ENCODE measurements at places on chromosomes 11 and 22.
A peak's percentile ranks its signal among the peaks of the same experiment; 100 is the strongest.

- DNase-seq = no peak
- H3K27ac ChIP-seq = peak overlapping the region; percentile 96
- peak overlapping the region; percentile 83 for H3K4me3 ChIP-seq
- peaks cover 94% of the 10 kb centered on the region for H3K4me1 ChIP-seq
- peaks cover 12% of the 10 kb centered on the region for H3K36me3 ChIP-seq
- H3K27me3 ChIP-seq = no peaks in the 10 kb centered on the region
Measured at GRCh38 chr11:7579361-7579791, 65.6 kb downstream of the PPFIBP2 start.

DNA sequence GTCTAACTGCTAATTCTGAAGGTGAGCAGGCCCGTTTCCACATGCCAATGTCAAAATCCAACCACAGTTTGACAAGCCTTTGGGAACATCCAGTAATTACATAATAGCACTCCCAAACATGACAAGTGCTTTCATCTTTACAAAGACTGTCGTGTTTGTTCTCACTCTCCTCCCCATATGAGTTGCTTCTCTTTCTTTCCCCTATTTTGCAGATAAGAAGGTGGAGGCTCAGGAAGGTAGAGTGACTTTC lies 55.9 kb upstream of the CD44 start:
- H3K27me3 ChIP-seq = no peaks in the 10 kb centered on the region
- peak overlapping the region; percentile 99 for H3K27ac ChIP-seq
- no peak overlapping the region for H3K4me3 ChIP-seq
- H3K4me1 ChIP-seq = peaks cover 47% of the 10 kb centered on the region
- no peak for DNase-seq

- DNase-seq = no peak
- H3K27ac ChIP-seq = no peak overlapping the region
- no peak overlapping the region for H3K4me3 ChIP-seq
- H3K36me3 ChIP-seq = no peaks in the 10 kb centered on the region
Measured at GRCh38 chr11:13920756-13921155, 41.8 kb upstream of the SPON1 start.

GRCh38 chr11:68924073-68924925 lies 20.6 kb downstream of the IGHMBP2 start:
- no peaks in the 10 kb centered on the region for H3K27me3 ChIP-seq
- no peak for DNase-seq

- no peaks in the 10 kb centered on the region for H3K27me3 ChIP-seq
- H3K27ac ChIP-seq = no peak overlapping the region
- DNase-seq = no peak
- H3K4me1 ChIP-seq = no peaks in the 10 kb centered on the region
- no peaks in the 10 kb centered on the region for H3K36me3 ChIP-seq
Measured at GRCh38 chr11:39209981-39210380, 2249.5 kb downstream of the LRRC4C start.

DNA sequence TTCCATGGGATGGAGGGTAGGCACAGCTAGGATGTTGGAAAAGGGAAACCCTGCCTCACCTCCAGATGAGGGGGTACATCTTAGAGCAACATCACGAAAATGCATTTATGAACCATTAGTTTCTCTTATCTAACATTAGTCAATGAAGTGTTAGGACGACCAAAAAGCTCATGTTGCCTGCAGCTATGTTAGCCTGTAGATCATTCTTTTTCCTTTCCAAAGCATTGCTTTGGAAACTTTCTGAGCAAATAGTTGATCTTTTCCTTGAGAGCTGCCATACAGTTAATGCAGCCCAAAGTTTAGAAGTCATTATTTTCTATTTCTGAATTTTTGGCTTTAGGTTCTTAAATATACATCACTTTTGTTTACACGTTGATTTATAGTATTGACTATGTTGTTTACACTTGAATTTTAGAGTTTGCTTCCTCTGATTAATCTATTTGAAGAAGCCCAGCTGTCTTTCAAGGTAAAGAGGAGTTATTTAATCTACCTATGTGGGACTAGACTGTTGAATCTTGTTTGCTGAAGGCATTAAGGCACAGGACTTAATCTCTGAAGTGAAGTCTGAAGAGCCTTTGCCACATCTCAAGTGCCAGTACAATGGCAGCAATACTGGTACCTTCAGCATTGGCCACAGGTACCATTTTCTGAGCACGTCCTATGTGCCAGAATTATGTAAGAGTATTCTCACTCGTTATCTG lies 11.0 kb downstream of the POU2AF3 start:
- no peak overlapping the region for H3K4me3 ChIP-seq
- no peaks in the 10 kb centered on the region for H3K4me1 ChIP-seq
- H3K36me3 ChIP-seq = no peaks in the 10 kb centered on the region
- no peak for DNase-seq
- H3K27ac ChIP-seq = no peak overlapping the region

- no peak overlapping the region for H3K4me3 ChIP-seq
- no peaks in the 10 kb centered on the region for H3K27me3 ChIP-seq
- DNase-seq = no peak
- H3K4me1 ChIP-seq = peaks cover 41% of the 10 kb centered on the region
Measured at GRCh38 chr11:35216962-35217678, 78.1 kb downstream of the CD44 start.

GRCh38 chr11:99535819-99536218 lies 515.1 kb downstream of the CNTN5 start:
- no peak overlapping the region for H3K27ac ChIP-seq
- no peaks in the 10 kb centered on the region for H3K4me1 ChIP-seq
- H3K27me3 ChIP-seq = peaks cover 49% of the 10 kb centered on the region

- H3K4me1 ChIP-seq = peaks cover 25% of the 10 kb centered on the region
- H3K27me3 ChIP-seq = no peaks in the 10 kb centered on the region
- H3K36me3 ChIP-seq = peaks cover 53% of the 10 kb centered on the region
- no peak for DNase-seq
Measured at GRCh38 chr11:94968334-94968958, 4.9 kb downstream of the CWC15 start.

GRCh38 chr22:43060183-43060582 lies 29.0 kb downstream of the TTLL1 start:
- no peaks in the 10 kb centered on the region for H3K27me3 ChIP-seq
- peaks cover 34% of the 10 kb centered on the region for H3K36me3 ChIP-seq
- no peak overlapping the region for H3K4me3 ChIP-seq
- H3K4me1 ChIP-seq = no peaks in the 10 kb centered on the region
- H3K27ac ChIP-seq = no peak overlapping the region

DNA sequence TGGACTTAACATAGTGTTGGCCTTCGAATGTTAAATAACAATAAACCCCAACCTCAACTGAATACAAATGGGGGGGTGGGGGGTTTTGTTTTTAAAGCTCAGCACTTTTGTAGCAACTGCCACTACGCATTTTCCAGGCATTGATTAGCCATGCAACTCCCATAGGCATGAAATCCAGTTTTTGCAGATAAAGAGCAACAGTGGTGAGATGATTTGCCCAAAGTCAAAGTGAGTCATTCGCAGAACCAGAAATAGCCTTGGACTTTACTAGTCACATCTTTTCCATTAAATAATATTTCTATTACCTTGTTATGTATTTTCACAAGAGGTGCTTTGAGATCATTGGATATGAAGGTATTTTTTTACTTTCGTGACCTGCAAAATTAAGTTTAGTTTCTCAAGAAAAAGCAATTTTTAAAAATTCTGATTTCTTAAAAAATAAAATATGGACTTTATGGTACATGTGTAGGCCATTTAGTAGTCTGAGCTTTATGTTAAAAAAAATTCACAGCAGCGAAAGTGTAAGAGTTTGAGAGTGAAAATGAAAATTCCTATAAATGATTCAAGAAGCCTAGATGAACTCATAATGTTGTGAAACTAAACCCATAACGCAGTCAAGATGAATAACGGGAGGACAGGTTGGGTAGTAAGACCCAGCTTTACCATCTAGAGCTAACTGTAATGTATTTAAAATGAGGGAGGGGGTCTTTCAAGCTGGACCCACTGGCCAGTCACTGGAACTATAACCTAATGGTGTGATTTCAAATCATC lies 1.9 kb upstream of the PHF21A start:
- no peak overlapping the region for H3K27ac ChIP-seq
- no peaks in the 10 kb centered on the region for H3K27me3 ChIP-seq
- peak overlapping the region; percentile 81 for H3K4me3 ChIP-seq
- DNase-seq = no peak
- H3K4me1 ChIP-seq = peaks cover 20% of the 10 kb centered on the region

- H3K4me1 ChIP-seq = no peaks in the 10 kb centered on the region
- DNase-seq = no peak
- H3K27me3 ChIP-seq = peaks cover 6% of the 10 kb centered on the region
- H3K36me3 ChIP-seq = no peaks in the 10 kb centered on the region
- H3K4me3 ChIP-seq = no peak overlapping the region
- H3K27ac ChIP-seq = no peak overlapping the region
Measured at GRCh38 chr11:118064956-118065355, 11.9 kb upstream of the TMPRSS4 start.

DNA sequence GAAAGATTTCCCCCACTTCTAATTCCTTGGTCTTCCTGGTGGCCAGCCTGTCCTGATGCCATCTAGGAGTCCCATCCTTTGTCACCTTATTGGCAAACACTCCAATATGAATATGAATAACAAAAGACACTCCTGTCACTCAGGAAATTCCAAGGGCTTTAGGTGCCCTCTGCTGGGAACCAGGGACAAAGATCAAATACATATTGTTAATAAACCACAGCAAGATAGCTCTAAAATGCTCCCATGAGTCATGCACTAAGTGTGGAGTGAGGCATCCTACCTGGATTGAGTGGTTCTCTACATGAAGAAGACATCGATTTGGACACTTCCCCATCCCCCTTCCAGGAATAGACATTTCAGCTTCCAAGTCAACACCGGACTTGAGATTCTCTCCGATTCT lies 823.6 kb downstream of the TBC1D22A start:
- DNase-seq = no peak
- H3K27ac ChIP-seq = no peak overlapping the region
- H3K4me3 ChIP-seq = no peak overlapping the region
- H3K36me3 ChIP-seq = no peaks in the 10 kb centered on the region

DNA sequence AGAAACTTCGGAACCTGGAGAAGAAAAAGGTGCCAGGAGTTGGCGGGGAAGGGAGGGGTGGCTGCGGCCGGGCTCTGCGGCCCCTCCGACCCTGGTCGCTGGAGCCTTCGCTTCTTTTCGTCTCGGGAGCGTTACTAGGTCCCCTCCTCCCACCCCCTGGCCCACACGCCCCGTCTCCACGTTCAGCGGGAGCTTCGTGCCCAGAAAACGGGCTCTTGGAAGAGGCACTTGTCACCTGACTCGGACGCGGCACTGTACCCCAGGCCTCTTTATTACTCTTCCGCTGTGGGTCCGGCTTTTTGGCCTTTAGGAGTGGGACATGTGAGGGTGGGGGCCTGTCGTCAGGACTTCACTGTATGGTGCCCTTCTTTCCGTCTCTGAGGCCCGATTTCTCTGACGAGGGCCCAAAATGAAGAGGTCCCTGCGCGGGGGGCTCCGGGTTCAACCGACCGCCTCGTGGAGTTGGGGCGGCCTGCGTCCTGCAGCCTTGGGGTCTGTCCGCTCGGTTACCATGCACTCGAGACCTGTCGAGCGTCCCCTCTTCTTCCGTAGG lies 1.2 kb downstream of the CAPRIN1 start:
- no peak for DNase-seq
- peaks cover 52% of the 10 kb centered on the region for H3K4me1 ChIP-seq
- H3K27me3 ChIP-seq = no peaks in the 10 kb centered on the region
- peak overlapping the region; percentile 95 for H3K4me3 ChIP-seq
- peak overlapping the region; percentile 95 for H3K27ac ChIP-seq

DNA sequence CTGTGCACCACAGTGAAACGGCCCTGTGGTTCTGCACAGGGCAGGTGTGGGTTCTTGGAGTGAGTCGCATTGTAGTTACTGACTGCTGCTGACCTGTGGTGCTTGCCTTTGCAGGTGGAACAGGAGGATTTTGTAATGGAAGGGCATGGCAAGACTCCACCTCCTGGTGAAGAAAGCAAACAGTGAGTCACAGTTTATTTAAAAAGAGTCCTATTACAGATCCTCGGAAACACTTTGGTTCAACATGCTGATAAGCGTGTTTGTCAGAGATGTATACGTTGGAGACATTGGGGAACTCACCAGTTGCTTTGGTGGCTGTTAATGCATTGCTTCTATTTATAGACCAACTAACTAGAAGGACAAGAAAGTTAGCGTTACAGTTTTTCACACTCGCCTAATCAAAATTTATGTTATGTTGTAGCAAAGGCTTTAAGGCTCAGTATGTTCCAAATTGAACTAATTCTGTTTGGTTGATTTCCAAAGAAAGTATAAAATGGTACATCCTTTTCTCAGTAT lies 21.7 kb upstream of the TNRC6B start:
- no peaks in the 10 kb centered on the region for H3K27me3 ChIP-seq
- peak; percentile 48 for DNase-seq
- H3K36me3 ChIP-seq = peaks cover 5% of the 10 kb centered on the region
- H3K4me1 ChIP-seq = peaks cover 24% of the 10 kb centered on the region
- no peak overlapping the region for H3K4me3 ChIP-seq

GRCh38 chr22:49856343-49856742 lies 2.7 kb downstream of the ZBED4 start:
- no peak for DNase-seq
- peaks cover 27% of the 10 kb centered on the region for H3K4me1 ChIP-seq
- peak overlapping the region; percentile 93 for H3K4me3 ChIP-seq
- no peaks in the 10 kb centered on the region for H3K36me3 ChIP-seq
- H3K27me3 ChIP-seq = no peaks in the 10 kb centered on the region
- H3K27ac ChIP-seq = no peak overlapping the region

GRCh38 chr11:64007160-64007628 lies 21.0 kb downstream of the OTUB1 start:
- H3K27me3 ChIP-seq = no peaks in the 10 kb centered on the region
- peak overlapping the region; percentile 62 for H3K4me3 ChIP-seq
- peaks cover 22% of the 10 kb centered on the region for H3K4me1 ChIP-seq
- no peak for DNase-seq
- H3K27ac ChIP-seq = no peak overlapping the region

GRCh38 chr11:12860827-12861226 lies 148.3 kb upstream of the RASSF10 start:
- no peaks in the 10 kb centered on the region for H3K27me3 ChIP-seq
- peaks cover 42% of the 10 kb centered on the region for H3K4me1 ChIP-seq
- peaks cover 10% of the 10 kb centered on the region for H3K36me3 ChIP-seq
- no peak overlapping the region for H3K4me3 ChIP-seq

- no peaks in the 10 kb centered on the region for H3K4me1 ChIP-seq
- H3K27ac ChIP-seq = no peak overlapping the region
- no peaks in the 10 kb centered on the region for H3K36me3 ChIP-seq
Measured at GRCh38 chr11:76322540-76322939, 58.4 kb downstream of the THAP12 start.

- H3K4me1 ChIP-seq = peaks cover 45% of the 10 kb centered on the region
- H3K27me3 ChIP-seq = no peaks in the 10 kb centered on the region
- H3K36me3 ChIP-seq = peaks cover 20% of the 10 kb centered on the region
Measured at GRCh38 chr11:8732748-8733241, 50.2 kb downstream of the RPL27A start.

DNA sequence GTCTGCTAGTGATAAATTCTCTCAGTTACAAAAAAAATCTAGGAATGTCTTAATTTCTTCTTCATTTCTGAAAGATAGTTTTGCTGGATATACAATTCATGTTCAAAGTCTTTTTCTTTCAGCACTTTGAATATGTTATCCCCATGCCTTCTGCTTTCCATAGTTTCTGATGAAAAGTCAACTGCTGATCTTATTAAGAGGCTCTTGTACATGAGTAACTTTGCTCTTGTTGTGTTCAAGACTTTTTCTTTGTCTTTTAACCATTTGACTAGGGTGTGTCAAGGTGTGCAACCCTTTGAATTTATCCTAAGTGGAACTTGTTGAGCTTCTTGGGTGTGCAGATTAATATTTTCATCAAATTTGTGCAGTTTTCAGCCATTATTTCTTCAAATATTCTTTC lies 22.1 kb upstream of the ACCSL start:
- H3K27ac ChIP-seq = no peak overlapping the region
- H3K36me3 ChIP-seq = no peaks in the 10 kb centered on the region
- peaks cover 8% of the 10 kb centered on the region for H3K4me1 ChIP-seq
- peaks cover 47% of the 10 kb centered on the region for H3K27me3 ChIP-seq

GRCh38 chr11:19378814-19379213 lies 138.1 kb upstream of the E2F8 start:
- H3K27me3 ChIP-seq = no peaks in the 10 kb centered on the region
- peaks cover 13% of the 10 kb centered on the region for H3K4me1 ChIP-seq
- H3K4me3 ChIP-seq = no peak overlapping the region
- no peaks in the 10 kb centered on the region for H3K36me3 ChIP-seq
- no peak for DNase-seq
- H3K27ac ChIP-seq = no peak overlapping the region
